GM23248 (cell line): ENCODE measurements at places on chromosomes 13 and 19. TPM values are rescaled to one million over a fixed set of nuclear protein-coding genes. Genes with fewer than 3 reads are reported as not detected.

ZNF787 gene
- 1.5 and 1.7 TPM in 2 replicates for polyA plus RNA-seq

SHANK1 gene
- polyA plus RNA-seq, result 0.58 and 0.62 TPM in 2 replicates

MEIS3 gene
- polyA plus RNA-seq, result 17.6 and 20.1 TPM in 2 replicates

CIRBP gene
- polyA plus RNA-seq, result 163 and 185 TPM in 2 replicates

TUBB4A gene
- not detected in 2 replicates for polyA plus RNA-seq

CDX2 gene
- polyA plus RNA-seq, result not detected in 2 replicates

INTS6 gene
- polyA plus RNA-seq, result 15.8 and 18.2 TPM in 2 replicates

OR7D2 gene
- not detected in 2 replicates for polyA plus RNA-seq

SIGLEC8 gene
- not detected in 2 replicates for polyA plus RNA-seq

TEX29 gene
- polyA plus RNA-seq, result 0.75 TPM in 1 of 2 replicates, not detected in the other

PGLYRP1 gene
- not detected in 2 replicates for polyA plus RNA-seq

TSSK6 gene
- 0.70 and 0.95 TPM in 2 replicates for polyA plus RNA-seq

PROZ gene
- polyA plus RNA-seq, result not detected in 2 replicates

CGB1 gene
- polyA plus RNA-seq, result 1.3 TPM in 1 of 2 replicates, not detected in the other

DNA sequence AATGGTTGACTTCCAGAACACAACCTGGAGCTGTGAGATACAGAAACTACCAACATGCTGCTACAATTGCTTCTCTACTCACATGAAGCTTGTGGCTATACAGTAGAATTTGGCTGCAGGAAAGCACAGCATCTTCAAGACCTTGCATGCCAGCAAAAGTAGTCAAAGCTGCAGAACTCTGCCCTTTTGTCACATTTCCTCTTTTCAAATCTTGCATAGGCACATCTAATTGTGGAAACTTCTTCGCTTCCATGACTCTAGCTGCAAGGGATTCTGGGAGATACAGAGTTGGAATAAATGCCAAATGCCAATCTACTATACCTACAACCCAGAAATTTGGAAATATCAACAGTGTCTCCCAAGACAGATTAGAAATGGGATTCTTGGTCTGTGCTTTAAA lies 462.2 kb downstream of the FOXO1 start:
- no peak for DNase-seq

GRCh38 chr13:42036711-42037110 lies 11.7 kb upstream of the DGKH start:
- DNase-seq, result no peak

- peak; percentile 97 for DNase-seq
Measured at GRCh38 chr13:98509271-98510155, 67.4 kb downstream of the STK24 start.

GRCh38 chr19:3467437-3468198 lies 12.7 kb downstream of the SMIM24 start:
- DNase-seq, result no peak

- no peak for DNase-seq
Measured at GRCh38 chr13:69474011-69474685, 633.5 kb upstream of the ATXN8OS start.

DNA sequence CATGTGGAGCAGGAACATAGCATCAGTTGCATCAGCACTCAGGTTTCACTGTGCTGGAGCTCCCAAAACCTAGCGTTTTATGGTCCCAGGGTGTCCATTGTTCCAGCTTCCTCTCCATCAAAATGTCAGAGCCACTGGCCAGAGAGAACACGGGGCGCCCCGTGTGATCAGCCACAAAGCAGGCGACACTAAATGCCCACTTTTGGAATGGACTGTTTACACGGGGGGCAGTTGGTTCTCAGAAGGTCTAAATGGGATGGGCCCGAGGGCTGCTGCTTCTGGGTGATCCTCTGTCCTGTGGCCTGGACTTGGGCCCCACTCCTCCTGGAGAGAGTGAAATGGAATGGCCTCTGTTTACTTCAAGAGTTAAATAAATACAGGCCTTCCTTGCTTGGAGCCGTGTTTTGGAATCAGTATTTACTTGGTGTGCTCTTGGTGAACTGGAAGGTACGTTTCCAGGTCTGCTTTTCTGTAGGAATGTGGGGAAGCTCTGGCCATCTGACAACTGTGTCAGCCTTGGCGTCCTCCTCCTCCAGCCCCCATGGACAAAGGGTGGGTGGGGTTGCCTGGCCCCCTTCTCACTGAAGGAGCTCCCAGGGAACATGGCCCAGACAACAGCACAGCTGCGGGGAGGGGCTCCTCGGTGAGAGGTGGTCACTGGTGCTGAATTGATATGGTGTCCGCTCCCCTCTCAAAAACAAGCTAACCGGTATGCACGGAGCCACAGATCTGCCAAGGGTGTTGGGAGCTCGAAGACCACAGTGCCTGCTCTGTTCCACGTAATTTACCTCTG lies 16.1 kb upstream of the MCF2L start:
- no peak for DNase-seq

- DNase-seq, result no peak
Measured at GRCh38 chr19:6058518-6059201, 51.6 kb downstream of the RFX2 start.

DNA sequence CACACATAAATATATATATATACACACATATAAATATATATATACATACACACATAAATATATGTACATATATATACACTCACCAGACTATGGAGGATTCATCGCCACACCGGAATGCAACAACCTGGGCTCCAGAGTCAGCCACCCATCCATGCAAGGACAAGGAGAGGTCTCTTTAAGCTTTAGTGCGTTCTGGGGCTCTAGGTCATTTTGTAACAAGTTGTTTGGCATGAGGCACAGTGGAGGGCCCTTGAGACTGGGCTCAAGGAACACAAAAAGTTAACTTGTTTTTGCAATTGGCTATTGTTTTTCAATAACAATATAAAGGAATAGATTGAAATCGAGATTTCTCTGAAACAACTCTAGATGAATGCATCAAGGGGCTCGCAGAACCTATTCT lies 4.9 kb upstream of the ZNF90 start:
- DNase-seq, result no peak

GRCh38 chr19:39645800-39646411 lies 9.8 kb upstream of the LGALS16 start:
- DNase-seq, result peak; percentile 33

GRCh38 chr13:80462037-80462436 lies 121.1 kb upstream of the SPRY2 start:
- DNase-seq, result no peak

- DNase-seq, result no peak
Measured at GRCh38 chr19:39296906-39297305, 699 bp downstream of the IFNL1 start.

GRCh38 chr13:23146811-23147625 lies 33.8 kb upstream of the SGCG start:
- peak; percentile 15 for DNase-seq

DNA sequence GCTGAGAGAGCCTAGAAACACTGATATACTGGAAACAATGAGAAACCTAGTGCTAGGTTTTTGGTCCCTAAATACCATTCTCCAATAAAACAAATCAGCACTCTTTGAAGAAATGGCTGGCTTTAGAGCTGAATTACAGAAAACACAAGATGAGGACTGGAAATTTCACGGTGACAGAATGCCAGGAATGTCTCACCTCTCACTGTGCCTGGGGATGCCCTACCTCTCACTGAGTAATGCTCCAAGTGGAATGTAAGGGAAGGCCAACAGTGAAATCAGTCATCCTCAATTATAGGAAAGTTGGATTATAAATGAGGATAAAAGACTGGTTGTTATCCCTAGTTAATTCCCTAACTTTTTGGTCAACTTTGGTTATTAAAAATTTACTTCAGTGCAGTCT lies 259.0 kb downstream of the NALCN start:
- peak; percentile 50 for DNase-seq

GRCh38 chr13:113766035-113766800 lies 7.2 kb downstream of the TMEM255B start:
- no peak for DNase-seq

- no peak for DNase-seq
Measured at GRCh38 chr13:43445668-43446067, 341.1 kb downstream of the ENOX1 start.

GRCh38 chr13:48852911-48853727 lies 122.6 kb upstream of the FNDC3A start:
- no peak for DNase-seq

DNA sequence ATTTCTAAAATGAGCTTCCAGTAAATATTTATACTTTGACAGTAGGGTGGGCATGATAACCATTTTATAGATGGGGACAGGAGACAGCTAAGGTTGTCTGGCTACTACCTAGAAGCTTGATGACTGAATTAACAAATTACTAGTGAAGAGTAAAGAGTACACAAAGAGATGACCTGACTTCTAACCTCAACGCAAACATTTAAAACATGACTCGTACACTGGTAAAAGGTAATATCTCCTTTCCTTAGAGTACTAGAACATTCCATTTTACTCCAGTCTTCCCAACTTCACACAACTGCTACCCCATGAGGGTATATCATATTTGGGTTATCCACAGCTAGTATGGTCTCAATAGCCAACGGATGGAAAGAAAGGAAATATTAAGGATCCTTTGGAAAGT lies 258.9 kb downstream of the FOXO1 start:
- DNase-seq, result no peak

GRCh38 chr13:35765366-35765765 lies 288.9 kb upstream of the MAB21L1 start:
- peak; percentile 15 for DNase-seq

DNA sequence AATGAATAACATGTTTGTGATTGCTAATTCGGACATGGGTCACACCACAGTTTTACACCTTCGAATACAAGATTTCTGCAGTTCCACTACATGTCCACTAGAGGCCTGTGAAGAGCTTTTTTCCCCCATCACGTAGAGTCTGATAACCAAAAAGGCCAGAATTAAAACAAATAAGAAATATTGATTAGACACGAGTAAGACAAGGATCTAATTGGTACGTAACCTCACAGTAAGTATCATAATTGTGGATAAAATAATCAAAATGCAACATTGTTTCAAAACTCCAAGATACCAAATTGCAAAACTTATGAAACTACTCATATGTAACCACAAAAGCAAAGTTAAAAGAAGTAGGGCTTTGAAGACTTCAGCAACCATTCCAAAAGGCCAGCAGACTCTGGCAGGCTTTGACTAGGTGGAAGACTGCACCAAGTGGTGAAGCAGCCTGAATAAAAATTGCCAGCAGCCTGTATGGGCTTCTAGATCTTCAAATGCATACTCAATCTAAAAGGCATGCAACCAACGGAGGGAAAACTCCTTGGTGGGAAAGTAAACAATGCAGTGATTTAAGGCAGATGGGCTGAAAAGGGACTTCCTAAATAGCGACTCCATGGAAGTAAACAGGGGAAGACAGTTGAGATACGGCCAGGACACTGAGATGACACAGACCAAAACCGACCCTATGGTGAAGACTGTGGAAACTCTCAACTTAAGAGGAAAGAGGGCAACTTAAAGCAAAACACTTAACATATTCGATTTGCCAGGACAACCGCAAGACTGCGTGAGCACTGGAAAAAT lies 56.7 kb downstream of the STARD13 start:
- DNase-seq, result peak; percentile 73

- DNase-seq, result no peak
Measured at GRCh38 chr19:43638995-43639518, 593 bp downstream of the CADM4 start.

DNA sequence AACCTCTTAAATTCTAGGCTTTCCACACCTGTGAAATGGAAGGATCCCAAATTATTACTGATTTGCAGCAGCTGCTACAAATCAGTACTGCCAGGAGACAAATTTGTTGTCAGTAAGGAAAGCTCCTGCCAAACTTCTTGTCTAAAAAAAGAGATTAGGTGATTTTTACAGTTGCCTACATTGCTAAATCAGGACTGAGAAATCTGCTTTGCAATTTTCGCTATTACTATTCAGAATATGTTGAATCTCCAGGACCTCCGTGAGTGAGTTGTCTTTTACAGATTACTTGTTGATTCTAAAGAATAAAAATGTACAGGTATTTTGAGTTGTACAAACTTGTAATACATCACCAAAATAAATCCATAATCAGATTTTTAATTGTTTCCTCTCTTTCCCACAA lies 1815.9 kb downstream of the PCDH9 start:
- DNase-seq, result no peak

DNA sequence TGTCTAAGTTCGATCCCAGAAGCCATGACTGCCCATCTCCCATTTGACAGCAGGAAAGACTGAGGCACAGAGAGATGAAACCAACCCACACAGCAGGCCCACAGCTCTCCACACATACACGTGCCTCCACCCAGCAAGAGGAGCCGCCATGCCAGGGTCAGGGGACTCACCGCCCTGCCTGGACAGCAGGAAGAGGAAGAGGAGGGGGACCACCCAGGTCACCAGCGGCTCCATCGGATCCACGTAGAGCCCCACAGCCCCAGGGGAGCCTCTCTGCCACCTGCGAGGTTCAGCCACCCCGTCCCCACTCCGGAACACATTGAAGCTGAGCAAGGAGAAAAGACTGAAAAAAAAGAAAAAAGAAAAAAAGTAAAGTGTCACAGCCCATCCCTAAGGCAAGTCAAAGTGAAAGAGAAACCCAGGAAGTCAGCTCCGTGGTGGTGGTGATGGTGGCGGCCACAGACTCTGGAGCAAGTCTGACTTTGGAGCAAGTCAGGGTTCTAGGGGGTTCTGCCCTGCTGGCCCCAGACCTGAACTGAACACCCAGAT lies at the start of gene IL12RB1:
TSS of gene IL12RB1 (minus strand) at position 345 of the 549 bp plus-strand sequence. CDS start at position 234, 111 bp downstream.
- no peak for DNase-seq

GRCh38 chr19:3357271-3357991 lies 9.0 kb upstream of the NFIC start:
- DNase-seq, result no peak

DNA sequence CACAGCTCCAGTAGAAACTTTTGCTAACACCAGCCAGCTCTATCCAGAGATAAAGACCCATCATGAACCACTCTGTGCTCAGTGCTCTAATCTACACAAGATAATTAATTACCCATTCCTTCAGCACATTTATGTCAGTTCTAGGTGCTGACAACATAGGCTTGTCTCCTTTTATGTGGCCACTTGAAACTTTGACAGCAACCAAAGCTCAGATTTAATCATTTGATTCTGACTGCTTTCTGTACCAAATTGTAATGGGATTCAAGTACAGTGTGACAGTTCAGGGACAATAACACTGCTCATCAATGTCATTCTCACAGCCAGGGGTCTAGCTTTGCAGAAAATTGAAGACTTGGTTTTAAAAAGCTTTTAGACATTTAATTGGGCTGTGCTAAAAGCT lies 266.6 kb downstream of the KCTD12 start:
- DNase-seq, result no peak

GRCh38 chr13:36548129-36548528 lies 115.8 kb downstream of the CCNA1 start:
- DNase-seq, result no peak

DNA sequence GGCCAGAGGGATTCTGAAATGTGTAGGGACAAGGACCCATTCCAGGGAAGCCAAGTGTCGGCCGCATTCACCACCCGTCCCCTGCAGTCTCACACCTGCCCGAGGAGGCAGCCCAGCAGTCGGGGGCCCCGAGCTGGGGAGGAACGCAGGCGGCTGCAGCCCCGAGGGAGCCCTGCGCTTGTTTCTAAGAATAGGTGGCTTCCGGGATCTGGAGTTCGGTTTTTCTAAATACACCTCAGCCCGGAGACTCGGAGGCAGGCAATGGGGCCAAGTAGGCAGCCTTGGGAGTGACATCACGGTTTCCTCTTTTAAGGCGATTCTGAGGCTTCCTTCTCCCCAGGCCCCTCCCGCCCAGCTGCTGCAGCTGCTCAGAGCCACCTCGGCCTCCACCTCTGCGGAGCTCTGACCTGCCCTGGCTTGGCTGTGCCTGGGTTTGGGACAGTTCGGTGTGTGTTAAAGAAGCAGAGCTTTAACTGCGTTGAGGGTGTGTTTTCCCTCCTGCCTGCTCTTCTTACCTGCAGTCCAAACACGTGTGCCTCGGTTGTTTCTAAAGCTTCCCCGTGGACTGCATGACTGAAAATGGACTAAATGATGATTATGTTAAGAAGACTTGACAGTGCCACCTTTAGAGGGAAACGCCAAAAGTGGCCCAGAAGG lies 80.5 kb downstream of the COL4A2 start:
- DNase-seq, result no peak

- DNase-seq, result no peak
Measured at GRCh38 chr19:30590596-30591229, 218.5 kb downstream of the ZNF536 start.
